ENCODE measurements at places on chromosomes 6 and 20.
A peak's percentile ranks its signal among the peaks of the same experiment; 100 is the strongest.

DNA sequence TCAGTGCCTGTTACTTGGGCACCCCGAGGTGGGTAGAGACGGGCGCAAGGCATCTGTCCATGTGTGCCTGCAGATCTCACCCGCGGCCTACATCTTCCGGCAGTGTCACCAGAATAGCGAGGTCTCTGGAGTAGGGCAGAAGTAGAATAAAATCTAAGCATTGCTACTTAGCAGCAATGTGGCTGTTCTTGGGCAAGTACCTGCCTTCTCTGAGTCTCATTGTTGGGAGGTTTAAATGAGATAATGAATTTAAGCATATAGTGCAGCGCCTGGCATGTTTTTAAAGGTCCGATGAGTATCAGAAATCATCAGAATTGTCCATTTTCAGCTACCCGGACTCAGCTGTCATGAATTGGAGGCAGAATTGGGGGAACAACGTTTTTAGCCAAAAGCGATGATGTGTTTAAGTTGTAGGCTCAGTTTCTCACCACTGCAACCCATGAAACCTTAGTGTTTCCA, 800 bp downstream of the ABCC10 start:
- DNase-seq = no peak

- DNase-seq = peak; percentile 21
These were observed 1.0 kb downstream of the MRPS26 start for GRCh38 chr20:3046677-3047462.

GRCh38 chr6:146545581-146545980, 1.9 kb downstream of the RAB32 start:
- DNase-seq = no peak

- no peak for DNase-seq
These were observed 9.8 kb downstream of the FOXO3 start for GRCh38 chr6:108570517-108570916.

- no peak for DNase-seq
These were observed 325.1 kb downstream of the CDH26 start for GRCh38 chr20:60283281-60283680.

GRCh38 chr6:133577851-133578250, 311.1 kb upstream of the TCF21 start:
- DNase-seq = no peak

GRCh38 chr6:150167479-150167873, 24.6 kb downstream of the PPP1R14C start:
- DNase-seq = no peak

- no peak for DNase-seq
These were observed 973 bp downstream of the UBD start for GRCh38 chr6:29558439-29559079.

GRCh38 chr6:169931261-169931660, 179.8 kb downstream of the ERMARD start:
- DNase-seq = no peak

GRCh38 chr6:87397656-87398055, 10.1 kb upstream of the CFAP206 start:
- DNase-seq = no peak

- no peak for DNase-seq
These were observed 436.7 kb downstream of the BCKDHB start for GRCh38 chr6:80543151-80543550.

GRCh38 chr6:70210462-70210861, 92.4 kb downstream of the COL9A1 start:
- DNase-seq = no peak

- DNase-seq = no peak
These were observed 49.7 kb upstream of the CITED2 start for GRCh38 chr6:139423971-139424667.

GRCh38 chr6:136964398-136964797, 42.3 kb downstream of the SLC35D3 start:
- DNase-seq = no peak

DNA sequence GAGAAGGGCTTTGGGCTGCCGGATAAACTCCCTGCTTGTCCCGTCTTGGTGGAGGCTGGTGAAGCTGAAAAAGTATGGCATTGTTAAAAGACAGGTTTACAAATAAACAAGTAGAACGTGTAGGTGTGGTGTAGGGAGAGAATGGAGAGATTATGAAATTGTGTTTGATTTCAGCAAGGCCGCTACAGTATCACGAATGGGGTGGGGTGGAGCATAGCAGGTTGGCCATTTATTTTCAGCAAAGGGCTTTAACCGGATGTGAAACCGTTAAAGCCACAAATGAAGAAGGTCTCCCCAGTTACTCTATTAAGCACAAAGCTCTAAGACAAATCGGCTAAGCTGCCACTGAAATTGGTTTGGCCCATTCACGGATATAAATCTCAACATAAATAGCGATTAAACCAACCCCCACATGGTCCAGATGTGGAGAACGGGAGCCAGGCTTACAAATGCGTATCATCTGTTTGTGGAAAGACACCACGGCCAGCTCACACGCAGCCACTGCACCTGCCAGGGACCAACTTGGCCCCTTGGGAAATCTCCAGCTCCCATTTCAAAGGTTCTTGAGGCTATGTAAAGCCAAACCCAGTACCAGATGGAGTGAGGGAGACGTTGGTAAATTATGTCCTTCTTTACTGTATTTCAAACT, 94.0 kb downstream of the ZMYND8 start:
- DNase-seq = peak; percentile 61

DNA sequence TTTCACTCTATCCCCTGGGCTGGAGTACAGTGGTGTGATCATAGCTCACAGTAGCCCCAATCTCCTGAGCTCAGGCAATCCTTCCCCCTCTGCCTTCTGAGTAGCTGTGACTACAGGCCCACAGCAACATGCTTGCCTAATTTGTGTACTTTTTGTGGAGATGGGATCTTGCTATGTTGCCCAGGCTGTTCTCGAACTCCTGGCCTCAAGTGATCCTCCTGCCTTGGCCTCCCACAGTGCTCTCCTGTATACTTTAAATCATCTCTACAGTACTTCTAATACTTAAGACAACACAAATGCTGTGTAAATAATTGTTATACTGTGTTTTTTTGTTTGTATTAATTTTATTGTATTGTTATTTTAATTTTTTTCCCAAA, 39.7 kb upstream of the FAM50B start:
- DNase-seq = no peak

DNA sequence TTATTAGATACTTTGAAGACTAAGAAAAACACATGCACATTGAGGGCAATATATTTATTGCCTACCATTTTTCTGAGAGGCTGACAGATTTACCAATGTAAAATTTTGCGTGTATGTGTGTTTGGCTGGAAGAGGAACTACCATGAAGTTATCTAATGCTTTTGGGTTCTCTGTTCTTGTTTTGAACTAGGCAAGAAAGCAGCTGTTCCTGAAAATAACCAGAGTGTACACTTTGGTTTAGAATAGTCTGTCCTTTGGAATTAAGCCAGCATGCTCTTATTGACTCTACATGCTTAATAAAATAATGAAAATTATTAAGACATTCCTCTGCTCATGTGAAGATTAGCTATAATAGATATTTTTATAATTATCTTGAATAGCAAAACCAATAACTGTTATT, 129.2 kb downstream of the MYB start:
- DNase-seq = no peak

GRCh38 chr6:43995137-43995536, 132.1 kb downstream of the MRPL14 start:
- DNase-seq = no peak

- DNase-seq = no peak
These were observed 321.3 kb upstream of the SPTLC3 start for GRCh38 chr20:12687476-12687875.

- DNase-seq = no peak
These were observed 279.7 kb downstream of the UST start for GRCh38 chr6:149026530-149026942.

DNA sequence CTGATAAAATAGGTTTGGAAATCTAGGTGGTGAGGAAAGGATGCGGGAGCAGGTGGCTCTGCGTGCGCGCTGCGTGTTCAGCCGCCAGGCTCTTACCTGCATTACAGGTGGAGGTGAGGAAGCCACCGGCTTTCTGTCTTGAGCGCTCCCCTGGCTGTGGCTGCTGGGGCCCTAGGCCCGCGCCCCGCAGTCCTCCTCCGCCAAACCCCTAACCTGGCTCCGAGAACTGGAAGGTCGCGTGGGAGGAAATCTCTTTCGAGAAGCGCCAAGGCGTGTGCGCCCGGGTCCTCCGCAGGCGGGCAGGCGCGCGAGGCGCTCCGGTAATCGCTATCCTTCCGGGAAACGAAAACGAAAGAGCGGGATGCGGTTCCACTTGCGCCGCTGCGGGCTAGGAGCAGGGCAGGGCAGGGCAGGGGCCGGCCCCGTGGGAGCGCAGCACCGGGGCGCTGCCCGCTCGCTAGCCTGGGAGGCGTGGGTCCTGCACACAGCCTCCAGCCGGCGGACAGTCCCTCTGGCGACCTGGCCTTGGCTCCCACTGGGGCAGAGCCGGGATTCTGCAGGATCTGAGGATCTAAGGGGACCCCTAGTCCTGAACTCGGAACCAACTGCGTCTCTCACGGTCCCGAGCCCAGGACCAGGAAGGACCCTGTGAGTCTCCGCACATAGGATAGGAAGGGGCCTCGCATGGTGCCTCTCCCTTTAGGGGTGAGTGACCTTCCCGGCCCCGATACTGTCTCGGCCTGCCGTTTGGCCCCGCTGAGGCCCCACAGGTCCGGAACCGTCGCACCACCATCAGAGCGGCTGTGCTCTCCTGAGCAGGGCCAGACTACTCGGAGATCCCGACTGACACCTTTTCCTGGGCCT, at the start of gene ETV7:
ETV7 (minus strand) TSS at position 230 of the 864 bp plus-strand sequence; CDS start at position 102, 128 bp downstream.
- DNase-seq = no peak

- DNase-seq = no peak
These were observed 253.4 kb downstream of the PRL start for GRCh38 chr6:22043284-22043962.

GRCh38 chr20:51003753-51004152, 19.2 kb downstream of the KCNG1 start:
- no peak for DNase-seq

DNA sequence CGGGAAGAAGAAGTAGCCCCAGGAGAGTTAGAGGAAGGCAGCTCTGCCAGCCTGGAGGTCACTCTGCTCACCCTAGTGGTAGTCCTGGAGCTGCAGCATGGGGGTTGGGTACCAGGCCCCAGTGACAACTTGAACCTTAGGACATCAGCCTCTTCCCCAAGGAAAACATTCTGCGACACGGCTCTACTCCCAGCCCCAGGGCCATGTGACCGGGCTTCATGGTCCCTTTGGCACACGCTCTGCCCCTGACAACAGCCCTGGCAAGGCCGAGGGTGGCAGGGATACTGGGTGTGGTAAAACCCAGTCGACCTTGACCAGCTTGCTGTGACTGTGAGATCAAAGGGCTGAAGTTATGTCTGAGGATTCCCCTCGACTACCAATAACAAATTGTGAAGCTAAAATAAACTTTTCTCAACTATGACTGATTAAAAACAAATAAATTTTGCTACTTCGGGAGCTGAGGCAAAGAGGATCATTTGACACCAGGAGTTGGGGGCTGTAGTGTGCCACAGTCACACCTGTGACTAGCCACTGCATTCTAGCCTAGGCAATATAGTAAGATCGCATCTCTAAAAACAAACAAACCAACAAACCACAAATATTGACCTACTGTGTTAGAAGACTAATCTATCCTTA, 24.4 kb upstream of the ARID1B start:
- DNase-seq = no peak

- DNase-seq = no peak
These were observed 57.2 kb upstream of the ARID1B start for GRCh38 chr6:156719720-156720563.

GRCh38 chr6:141167945-141168344, 964.8 kb upstream of the GJE1 start:
- no peak for DNase-seq

DNA sequence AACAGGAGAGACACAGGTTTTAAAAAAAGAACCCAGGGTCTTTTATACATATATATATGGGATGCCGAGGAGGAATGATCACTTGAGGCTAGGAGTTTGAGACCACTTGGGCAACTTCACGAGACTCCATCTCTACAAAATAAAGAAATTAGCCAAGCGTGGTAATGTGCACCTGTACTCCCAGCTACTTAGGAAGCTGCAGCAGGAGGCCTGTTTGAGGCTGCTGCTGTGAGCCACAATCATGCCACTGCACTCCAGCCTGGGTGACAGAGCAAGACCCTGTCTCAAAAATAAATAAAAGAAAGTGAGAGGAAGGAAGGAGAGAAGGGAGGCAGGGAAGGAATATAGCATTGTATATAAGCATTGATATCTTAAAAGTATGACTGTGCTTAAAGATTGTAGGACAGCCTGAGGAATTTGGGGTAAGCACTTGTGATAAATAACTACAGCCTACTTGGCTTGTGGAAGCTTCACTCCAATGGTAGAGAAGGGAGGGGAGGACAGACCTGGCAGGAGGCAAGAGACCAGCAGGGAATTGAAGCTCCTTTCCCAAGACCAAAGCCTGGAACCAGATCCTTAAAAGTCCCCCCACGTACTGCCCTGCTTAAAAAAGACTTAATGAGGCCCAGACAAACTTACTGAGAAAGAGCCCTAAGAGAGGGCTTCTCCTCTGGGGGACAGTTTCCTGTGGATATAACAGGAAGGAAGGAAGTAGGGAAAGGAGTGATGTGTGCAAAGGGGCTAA, 2.5 kb upstream of the SNTA1 start:
- no peak for DNase-seq

- DNase-seq = no peak
These were observed 25.5 kb upstream of the KCNK16 start for GRCh38 chr6:39347906-39348585.

DNA sequence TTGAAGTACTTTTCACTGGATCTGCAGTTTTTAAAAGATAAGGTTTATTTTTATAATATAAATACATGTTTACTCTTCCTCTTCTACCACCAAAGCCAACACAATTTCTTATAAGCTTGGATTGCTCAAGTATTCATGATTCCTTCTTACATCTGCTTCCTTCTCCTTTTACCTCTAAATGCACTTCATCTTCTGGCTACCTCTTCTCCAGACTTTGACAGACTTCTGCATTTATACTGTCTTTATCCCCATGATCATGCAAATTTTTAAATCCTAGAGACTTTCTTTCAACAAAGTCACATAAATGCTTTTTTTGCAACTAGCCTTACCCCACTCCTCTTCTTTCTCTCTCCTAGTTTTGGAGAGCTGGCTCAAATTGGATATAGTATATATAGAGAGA, 142.9 kb downstream of the TFAP2B start:
- no peak for DNase-seq

GRCh38 chr6:16295060-16295459, 56.7 kb downstream of the GMPR start:
- no peak for DNase-seq

GRCh38 chr6:132364306-132365074, 36.8 kb downstream of the MOXD1 start:
- no peak for DNase-seq

- no peak for DNase-seq
These were observed 60.2 kb downstream of the CHMP4B start for GRCh38 chr20:33871362-33871761.

- DNase-seq = no peak
These were observed 478.5 kb downstream of the PKHD1 start for GRCh38 chr6:51608932-51609331.

Data from NCI-H2107 (cell line).